Activated CD4-positive, alpha-beta T cell treated with anti-CD3 and anti-CD28 coated beads, Interleukin-2, amount 10 ng/mL, durations not matched to agents 24 days and 14 days (primary cell): ENCODE measurements at places on chromosomes 11 and 22.

DNA sequence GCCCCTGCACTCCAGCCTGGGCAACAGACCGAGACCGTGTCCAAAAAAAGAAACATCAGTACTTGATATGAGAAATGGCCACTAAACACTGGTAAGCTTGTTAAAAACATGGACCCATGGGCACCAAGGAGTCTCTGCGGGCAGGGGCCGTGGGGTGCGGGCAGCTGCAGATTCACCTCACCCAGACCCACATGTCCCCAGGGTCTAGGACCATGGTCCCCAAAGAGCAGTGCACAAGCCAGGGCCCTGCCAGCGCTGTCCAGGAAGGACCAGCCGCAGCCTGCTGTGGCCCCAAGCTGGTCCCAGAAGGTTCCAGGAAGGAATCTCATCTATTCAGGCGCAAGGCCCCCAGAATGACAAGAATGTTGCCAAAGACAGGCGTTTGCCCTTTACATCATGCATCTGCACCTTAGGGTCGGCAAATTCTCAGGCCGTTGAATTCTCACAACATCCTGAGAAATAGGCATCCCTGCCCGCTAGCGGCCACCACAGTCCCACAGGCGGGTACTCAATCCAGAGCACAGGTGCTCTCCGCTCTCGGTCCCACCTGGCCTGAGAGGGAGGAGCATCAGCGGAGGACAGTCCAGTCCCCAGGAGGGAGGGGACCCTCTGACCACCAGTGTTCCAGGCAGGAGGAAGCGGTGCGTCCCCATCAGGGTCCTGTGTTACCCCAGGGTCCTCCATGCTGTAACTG, 9.5 kb downstream of the YPEL1 start:
- no peak for DNase-seq

- DNase-seq = no peak
These were observed 10.4 kb downstream of the OAF start for GRCh38 chr11:120221115-120221752.

DNA sequence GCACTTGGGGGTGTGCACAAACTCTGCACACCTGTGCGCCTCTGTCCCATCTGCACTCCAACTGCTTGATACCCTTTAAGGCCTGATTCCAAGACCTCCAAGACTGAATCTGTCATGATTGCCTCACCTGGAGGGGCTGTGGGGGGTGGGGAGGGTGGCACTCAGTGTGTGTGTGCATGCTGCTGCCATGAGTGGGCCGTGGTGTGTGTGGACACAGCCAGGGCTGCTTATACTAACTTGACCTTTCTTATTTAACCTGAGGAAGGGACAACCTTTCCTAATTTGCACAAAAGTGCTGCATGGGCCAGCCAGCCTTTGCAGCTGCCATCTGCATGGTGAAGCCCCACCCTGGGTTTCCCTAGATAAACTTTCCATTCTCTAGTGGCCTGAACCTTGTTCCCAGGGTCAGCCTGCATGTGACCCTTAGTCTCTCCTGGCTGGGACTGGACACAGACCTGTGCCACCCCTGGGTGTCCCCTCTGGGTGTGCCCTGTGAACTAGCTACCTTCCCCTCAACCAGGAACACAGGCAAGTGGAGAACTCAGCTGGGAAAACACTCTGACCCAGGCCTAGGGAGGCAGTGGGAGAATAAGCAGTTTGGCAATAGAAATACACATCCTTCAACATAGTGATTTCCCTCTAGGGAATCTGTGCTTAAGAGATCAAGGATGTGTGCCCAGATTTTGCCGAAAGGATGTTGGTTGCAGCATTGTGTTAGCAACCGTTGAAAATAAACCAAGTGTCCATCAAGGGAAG, 45.4 kb upstream of the DKK3 start:
- DNase-seq = no peak

GRCh38 chr11:118092907-118093571, 6.3 kb upstream of the SMIM35 start:
- DNase-seq = no peak

GRCh38 chr22:22721681-22722354, 77.4 kb downstream of the GGTLC2 start:
- peak; percentile 78 for DNase-seq

DNA sequence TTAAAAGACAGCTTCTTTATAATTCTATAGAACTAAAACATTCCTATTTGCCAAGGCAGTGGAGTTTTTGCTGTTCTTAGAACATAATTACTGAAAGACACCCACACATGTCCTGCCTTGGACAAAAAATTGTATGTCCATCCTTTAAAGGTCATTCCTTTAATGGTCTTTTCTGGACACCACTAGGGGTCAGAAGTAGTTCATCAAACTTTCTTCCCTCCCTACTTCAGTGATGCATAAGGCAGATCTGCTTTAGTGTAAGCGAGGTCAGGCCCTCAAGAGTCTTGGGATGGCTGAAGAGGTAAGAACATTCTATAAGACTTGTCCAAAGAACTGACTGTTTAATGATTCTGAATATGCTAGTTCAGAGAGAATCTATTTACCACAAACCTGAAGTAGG, 4.3 kb upstream of the OR51V1 start:
- DNase-seq = no peak

DNA sequence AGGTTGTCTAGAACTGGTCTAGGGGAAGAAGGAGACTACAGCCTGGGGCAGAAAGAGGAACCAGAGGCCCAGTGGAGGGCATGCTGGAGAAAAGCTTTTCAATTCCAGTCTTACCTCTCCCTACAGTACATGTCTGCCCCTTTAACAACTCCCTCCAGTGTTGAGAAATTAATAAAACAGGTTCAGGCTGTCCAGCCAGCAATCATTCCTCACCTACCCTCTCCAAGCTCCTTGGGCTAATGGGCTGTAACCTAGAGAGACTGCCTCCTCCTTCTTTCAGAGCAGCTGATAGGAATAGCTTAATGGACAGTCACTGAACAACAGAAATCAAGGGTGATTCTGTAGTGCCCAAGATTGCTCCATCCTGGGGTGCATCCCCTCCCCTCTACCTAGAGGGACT, 8.8 kb downstream of the SLC35F2 start:
- DNase-seq = no peak

DNA sequence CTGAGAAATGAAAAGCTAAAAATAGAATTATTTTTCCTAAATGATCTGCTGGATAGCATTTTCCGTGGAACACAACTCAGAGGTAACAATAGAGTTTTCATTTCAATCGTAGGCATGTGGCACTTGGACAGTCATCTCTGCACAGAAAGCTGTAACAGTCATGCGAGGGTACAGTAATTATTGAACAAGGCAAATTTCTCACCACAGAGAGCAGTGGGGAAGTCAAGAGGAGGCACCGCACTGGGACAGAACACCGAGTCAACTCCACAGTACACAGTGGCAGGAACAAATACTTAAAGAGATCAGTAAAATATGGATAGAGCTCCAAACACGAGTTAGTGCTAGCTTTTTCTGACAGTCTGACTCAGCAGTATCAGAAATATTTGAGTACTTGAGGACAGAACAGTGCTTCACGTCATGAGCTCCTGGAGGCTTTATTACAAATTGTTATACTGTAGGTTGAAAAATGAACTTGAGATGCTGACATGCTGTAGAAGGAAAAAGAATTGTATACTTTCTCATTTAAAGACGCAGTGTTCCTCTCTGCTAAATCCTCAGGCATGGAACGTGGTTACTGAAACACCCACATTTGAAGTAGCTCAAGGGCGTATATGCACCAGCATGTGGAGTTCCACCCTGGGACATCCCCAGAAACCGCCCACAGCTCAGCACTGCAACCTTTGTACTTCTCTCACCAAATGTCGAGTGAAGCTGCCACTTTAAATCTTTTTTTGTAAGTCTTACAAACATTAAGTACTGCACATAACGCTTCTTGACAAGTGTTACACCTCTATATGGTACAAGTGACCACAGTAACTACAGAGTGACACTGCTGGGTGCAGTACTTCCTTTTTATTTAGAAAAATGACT, 27.4 kb upstream of the YPEL1 start:
- DNase-seq = peak; percentile 78

DNA sequence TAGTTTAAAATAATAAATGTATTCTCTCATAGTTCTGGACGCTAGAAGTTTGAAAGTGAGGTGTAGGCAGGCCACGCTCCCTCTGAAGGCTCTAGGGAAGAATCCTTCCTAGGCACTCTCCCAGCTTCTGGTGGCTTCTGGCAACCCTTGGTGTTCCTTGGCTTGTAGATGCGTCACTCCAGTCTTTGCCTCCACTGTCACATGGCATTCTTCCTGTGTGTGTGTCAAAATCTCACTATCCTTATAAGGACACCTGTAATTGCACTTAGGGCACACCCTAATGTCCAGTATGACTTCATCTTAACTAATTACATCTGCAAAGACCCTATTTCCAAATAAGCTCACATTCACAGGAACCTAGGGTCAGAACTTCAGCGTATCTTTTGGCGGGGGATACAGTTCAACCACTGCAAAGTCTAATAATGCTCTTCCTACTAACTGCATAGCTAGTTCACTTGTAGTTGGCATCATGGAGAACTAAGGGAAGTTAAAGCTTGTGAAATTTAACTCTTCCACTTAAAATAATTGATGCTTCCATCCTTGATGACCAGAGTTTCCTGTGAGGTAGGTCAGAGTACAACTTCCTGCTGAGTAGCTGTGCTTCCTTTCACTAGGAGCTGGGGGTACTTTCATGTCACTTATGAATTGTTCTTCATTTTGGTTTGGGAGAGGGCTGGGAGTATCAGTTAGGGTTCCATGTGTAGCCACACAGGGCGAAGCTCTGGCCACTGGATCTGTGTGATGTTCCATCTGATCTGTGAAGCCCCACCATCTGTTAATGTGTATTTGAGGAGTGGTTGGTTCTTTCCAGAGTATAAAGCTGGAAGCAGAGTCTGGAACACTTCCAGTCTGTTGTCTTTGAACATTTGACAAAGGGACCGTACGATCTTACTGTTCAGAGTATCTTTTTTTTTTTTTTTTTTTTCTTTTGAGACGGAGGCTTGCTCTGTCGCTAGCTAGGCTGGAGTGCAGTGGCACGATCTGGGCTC, 10.5 kb downstream of the YWHAH start:
- no peak for DNase-seq

- DNase-seq = no peak
These were observed 3.1 kb upstream of the CLDN5 start for GRCh38 chr22:19527321-19527721.

DNA sequence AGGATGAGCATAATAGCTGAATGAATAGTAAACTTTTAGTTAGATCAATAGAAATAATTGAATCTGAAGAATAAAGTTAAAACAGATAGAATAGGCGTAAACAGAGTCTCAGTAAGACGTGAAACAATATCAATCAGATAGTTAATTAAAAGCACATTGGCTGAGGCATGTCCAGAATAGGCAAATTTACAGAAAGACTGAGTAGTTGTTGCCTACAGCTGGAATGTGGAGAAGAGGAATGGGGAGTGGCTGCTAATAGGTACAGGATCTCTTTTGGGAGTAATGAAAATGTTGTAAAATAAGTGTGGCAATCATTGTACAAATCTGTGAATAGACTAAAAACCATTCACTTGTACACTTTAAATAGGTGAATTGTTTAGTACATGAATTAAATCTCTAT, 36.3 kb upstream of the ME3 start:
- no peak for DNase-seq

GRCh38 chr11:82718307-82718706, 15.4 kb downstream of the FAM181B start:
- peak; percentile 63 for DNase-seq

DNA sequence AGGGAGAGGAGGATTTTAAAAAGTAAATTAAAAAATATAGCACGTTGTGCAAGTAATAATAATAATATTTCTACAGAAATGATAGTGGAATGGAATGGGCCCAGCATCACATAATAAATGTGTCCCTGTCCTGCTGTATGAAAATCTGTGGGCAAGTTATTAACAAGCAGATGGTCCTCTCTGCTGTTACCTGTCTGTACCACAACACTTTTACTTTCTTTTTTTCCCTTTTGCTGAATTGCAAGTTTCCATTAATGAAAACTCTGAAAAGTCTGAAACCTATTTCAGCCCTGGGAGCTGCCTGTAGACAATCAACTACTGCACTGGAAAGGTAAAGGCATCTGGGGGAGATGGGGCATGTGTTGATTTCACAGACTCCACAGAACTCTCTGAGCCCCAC, 937.1 kb downstream of the OPCML start:
- DNase-seq = no peak

- DNase-seq = no peak
These were observed 3.1 kb downstream of the KCNJ4 start for GRCh38 chr22:38451864-38452263.

GRCh38 chr11:15662285-15662684, 547.6 kb downstream of the INSC start:
- no peak for DNase-seq

DNA sequence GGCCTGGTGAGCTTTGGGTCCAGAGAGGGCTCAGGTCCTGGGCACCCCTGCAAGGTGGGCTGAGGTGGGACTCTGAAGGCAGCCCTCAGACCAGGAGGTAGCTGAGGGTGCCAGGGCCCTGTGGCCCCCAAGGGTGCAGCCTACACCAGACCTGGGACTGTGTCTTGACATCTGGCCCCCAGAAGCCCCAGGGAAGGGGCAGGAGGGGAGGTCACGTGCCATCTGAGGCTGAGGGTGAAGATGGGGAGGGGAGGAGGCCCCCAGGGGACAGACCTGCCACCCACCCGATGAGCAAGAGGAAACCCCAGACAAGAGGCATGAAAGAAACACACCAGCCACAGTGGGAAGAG, 520.2 kb downstream of the BRD1 start:
- no peak for DNase-seq

GRCh38 chr11:9757809-9758636, 94.1 kb downstream of the SWAP70 start:
- peak; percentile 98 for DNase-seq

- DNase-seq = peak; percentile 51
These were observed 31.4 kb upstream of the VPREB1 start for GRCh38 chr22:22213231-22213630.

- no peak for DNase-seq
These were observed 1.7 kb upstream of the DIXDC1 start for GRCh38 chr11:111935317-111936039.

- no peak for DNase-seq
These were observed 28.8 kb upstream of the P2RY2 start for GRCh38 chr11:73189315-73189714.

DNA sequence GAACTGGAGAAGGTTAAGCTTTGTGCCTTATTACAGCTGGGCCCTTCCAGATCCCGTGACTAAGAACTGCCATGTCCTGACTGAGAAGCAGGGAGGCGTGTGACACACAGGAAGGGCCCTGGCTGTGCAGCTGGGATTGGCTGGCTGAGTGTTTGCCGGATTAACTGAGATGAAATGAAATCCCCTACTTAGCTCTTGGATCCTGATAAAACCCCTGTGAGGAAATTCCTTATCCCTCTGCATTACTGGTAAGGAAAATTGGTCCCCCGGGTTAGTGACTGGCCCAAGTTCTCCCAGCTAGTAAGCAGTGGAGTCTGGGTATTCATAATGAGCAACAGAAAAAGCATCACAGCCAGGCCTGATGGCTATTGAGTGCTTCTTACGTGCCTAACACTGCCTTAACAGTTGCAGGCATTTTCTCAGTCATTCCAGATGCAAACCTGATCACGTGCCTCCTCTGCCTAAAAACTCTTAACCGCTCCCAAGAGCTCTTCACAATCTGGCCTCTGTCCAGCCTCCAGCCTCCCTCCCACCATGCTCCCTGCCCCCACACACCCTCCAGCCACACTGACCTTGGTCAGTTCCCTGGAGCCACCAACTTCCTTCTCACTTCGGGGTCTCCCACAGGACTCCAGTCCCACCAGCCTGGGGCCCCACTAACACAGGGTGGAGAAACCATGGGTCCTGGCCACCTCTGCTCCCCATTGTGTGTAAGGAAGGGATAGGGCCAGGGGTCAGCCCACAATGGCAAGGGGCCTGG, 37.8 kb downstream of the ARRB1 start:
- no peak for DNase-seq

- DNase-seq = peak; percentile 78
These were observed 517 bp downstream of the HIRA start for GRCh38 chr22:19430890-19431541.

GRCh38 chr11:124842305-124842704, 22.9 kb upstream of the ROBO3 start:
- DNase-seq = no peak
